ENCODE measurements at places on chromosomes 4 and X.
A peak's percentile ranks its signal among the peaks of the same experiment; 100 is the strongest.

GRCh38 chr4:118821590-118822293 lies 14.2 kb downstream of the SEC24D start:
- no peak for DNase-seq

GRCh38 chr4:113908829-113909228 lies 70.6 kb downstream of the ARSJ start:
- no peak for DNase-seq

- DNase-seq = no peak
Observed at GRCh38 chr4:142818476-142818875, 27.6 kb downstream of the INPP4B start.

DNA sequence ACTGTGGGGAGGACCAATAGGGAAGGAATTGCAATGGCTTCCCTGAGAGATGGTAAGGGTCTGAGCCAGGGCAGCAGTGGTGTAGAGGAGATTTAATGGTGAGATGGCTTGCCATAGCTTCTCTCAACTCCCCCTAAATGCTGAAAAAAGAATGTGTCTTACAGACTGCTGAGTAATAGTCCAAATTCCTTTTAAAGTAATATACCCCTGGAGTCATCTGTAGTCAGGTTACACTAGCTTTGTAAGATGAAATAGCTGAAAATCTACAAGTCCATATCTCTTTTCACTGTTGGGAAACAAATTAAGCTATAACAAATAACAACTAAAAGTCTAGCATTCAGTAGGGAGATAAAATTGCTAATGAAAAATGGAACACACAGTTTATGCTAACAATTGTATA lies 33.5 kb downstream of the MAPK10 start:
- no peak for DNase-seq

DNA sequence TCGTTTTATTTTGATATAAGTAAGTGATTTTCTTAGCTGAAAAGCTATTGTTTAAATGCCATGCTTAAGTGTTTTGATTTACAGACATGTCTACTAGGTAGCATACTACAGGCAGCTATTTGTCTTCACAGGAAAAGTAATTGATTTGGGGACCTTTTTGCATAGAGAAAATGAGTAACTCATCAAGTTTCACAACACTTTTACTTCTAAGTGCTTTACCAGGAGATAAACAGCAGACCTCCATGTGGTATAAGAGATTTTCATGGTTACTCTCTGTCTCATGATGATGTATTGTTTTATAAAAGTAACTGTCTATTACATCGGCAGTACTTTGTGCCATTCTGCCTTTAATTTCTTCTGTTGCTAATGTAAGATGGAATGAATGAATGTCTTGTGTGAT lies 28.7 kb downstream of the RBPJ start:
- DNase-seq = no peak

GRCh38 chr4:3871181-3871852 lies 105.1 kb downstream of the ADRA2C start:
- no peak for DNase-seq

DNA sequence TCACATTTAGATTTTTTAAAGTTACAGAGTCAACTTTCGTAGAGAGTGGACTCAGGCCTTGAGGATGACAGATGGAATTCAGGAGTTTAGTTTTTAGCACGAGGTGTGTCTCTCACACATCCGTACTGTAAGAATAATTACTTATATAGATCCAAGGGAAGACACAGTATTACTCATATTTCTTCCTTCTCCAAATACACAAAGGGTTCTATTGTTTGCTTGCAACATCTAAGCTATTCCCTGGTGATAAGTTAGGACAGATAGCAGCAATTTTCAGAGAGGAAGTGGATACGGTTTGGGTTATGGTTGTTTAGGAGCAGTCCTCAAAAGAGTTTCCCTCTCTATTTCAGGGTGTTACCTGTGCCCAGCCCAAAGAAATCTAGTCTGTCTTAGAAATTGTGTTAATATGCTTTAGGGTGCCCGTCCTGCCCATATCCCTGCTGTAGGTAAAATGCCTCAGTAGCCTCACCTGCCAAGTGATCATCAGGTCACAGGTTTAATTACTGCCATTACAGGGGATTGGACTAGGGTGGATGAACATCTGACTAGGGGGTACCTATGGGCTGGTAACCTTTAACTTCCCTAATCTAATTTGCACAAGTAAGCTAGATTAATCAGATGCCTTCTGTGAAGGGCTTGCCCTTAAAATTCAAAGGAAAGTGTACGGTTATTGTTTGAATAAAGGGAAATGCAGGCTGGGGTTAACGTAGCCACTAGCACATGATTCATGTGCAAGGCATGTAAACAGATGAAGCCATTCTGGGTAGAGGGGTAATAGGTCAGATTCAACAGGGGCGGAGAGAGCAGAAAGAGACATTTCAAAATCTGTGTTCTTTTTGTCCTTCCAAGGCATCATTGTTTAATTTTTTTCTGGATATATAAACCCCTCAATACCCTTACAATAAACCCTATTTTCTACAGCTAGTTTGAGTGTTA lies 8.7 kb upstream of the PPP3CA start:
- peak; percentile 63 for DNase-seq

DNA sequence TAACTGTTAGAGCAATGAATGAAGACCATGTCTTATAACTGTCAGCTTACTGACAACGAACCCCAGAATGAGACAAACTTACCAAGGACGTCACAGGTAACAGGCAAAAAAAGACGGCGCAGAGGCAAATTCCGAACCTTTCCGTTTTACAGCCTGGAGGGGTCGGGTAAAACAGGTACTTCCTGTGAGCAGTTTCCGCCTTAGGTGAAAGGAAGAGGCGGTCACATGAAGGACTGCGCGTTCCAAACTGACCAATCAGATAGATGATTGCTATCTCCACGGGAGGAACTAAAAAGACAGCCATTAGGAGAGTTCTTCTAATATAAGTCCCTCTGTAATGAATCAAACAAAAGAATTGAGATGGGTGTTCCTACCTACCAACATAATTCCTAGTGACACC lies at the start of gene COX7B2:
Gene COX7B2 (minus strand): TSS at position 168 of the 400 bp plus-strand sequence. CDS start 174,053 bp downstream, outside the sequence.
- no peak for DNase-seq

GRCh38 chr4:40316333-40316781 lies 18.8 kb upstream of the CHRNA9 start:
- DNase-seq = peak; percentile 41

DNA sequence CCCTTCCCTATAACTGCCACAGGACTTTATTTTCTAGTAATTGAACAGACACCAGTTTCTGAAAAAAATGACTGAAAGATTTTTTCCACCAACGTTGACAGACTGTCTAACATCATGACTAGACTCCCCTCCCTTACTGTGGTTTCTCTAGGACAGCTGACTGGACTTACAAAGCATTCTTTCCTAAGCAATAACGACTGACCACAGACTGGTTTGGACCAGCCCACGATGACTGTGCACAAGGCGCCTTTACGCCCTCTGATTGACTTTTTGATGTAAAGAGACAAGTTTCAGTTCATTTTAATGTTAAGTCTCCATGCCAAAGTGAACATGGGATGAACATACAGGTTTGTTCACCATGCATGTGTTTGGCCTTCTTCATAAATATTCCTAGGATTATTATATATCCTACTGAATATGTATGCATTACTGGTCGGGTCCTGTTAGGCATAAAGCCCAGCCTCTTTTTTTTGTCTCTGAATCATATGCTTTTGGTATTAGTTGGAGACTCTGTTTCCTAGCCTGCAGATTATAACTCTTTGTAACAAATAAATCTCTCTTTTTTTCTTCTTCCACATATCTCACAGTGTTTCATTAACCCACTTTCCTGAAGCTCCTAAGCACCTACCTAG lies 50.5 kb upstream of the UGT2B4 start:
- no peak for DNase-seq

GRCh38 chrX:8820910-8821527 lies 19.8 kb upstream of the FAM9A start:
- no peak for DNase-seq

DNA sequence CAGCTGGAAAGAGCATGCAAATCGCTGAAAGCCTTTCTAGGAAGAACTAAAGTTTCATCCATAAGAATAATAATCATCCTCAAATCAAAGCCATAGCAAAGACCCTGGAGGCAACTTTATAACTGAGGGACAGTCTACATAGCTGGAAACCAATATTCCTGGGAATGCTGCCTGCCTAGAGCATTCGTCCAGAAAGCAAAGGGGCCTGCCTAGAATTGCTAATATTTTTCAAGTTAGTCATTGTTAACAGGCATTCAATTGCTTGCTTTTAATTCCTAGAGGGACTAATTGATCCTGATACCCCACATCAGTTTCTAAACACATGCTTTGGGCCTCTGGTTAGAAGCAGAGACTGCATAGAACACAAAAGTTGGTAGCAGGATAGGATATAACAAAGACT lies 4.2 kb upstream of the PPARGC1A start:
- DNase-seq = no peak

- DNase-seq = no peak
Observed at GRCh38 chr4:151931563-151931962, 170.8 kb upstream of the GATB start.

DNA sequence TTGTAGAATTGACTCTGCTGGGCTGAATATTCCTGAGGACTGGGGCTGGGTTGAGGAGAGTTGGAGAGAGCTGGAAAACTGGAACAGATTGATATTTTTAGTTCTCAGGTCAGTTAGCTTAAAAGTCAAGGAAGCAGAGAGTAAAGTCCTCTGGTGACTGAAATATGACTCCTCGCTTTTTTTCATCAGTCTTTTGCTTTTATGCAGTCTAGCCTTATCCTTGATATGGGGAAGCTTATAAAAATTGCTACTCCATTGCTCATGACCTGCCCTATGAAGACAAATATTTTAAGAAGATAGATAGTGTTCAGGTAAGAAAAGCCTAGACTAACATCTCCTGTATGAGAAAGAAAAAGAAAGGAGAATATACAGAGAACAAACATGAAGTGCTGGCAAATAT lies 152.7 kb downstream of the C4orf33 start:
- DNase-seq = no peak

DNA sequence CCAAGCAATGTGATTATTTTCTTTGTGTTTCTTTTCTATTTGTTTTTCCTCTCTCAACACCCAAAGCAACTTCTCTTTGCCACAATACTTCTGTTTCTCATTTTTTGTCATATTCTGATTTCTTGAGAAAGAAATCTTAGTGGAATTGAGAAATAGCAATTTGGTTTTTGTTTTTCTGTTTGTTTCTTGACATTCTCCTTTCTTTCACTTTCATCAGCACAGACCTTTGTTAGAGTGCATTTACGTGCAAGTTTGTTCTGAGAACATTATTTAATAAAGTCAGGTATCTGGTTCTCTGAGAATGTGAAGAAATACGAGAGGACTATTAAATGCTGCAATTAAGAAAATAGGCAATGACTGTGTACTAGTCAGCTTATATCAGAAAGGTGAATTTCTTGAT lies 608.1 kb upstream of the AADAT start:
- DNase-seq = no peak

DNA sequence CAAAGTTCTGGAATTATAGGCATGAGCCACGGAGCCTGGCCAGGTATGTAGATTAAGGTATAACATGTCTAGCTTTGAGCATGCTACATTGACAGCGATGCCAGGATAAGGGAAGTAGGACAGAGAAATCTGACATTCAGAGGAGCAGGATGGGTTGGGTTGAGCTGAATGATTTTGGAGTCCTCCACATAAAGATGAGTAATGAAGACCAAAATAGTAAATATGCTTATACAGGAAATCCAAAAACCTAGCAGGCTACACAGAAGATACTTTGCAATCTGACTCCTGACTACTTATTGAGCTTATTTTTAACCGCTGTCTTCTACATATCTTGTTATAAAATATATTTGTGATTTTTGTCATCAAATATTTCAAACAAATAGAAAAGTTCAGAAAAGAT lies 69.7 kb downstream of the PDGFC start:
- peak; percentile 9 for DNase-seq

DNA sequence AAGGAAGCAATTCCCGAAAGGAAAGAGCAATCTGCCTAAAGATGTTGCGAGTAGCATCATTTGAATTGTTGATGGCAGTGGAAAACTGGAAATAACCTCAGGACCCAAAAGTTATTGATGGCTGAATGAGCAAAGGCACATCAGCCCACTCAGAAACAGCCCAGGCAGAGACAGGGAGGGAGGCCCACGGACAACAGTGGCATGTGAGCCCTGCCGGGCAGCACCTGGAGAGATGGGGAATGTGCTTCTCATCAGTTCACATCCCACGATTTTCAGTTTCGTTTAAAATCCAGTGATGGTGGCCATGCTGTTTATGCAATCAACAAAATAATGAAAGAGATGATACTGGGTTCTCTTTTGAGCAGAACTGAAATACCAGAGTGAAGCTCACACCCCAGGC lies 80.0 kb downstream of the JAKMIP1 start:
- no peak for DNase-seq

GRCh38 chr4:118265312-118266144 lies 87.3 kb downstream of the PRSS12 start:
- DNase-seq = no peak

DNA sequence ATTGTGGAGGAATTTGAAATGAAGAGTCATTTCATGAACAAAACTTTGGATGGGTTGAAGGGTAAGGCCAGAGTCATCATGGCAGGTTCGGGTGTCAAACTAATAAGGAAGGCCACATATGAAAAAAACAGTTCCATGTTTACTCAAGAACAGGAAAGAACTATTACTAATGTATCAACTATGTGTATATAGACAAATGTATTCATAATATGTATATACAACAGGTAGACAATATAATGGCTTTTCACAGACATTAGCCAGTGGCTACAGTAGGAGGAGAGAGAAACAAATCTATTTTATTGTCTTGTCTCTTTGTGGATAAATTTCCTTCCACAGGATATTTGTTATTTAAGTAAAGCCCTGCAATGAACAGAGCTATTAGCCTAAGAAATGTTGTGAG lies 101.1 kb downstream of the CBLL2 start:
- DNase-seq = no peak

- peak; percentile 5 for DNase-seq
Observed at GRCh38 chrX:106404512-106404911, 207.3 kb upstream of the RADX start.

DNA sequence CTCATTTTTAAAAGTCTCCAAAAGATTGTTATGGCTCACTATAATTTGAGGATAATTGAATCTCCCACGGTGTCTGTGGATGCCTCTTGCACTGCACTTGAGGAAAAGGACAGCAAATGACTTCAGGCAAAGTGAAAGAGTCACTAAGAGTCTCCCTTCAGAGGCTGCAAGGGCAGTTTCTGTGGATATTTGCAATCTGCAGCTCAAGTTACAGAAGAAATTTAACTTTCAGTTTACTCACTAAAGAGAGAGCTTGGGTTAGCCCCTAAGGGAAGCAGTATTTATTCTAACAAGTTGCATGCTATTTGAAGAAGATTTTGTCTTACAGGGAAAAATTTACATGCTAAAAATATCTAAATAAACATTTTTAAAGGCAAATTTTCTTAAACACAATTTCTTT lies 912.0 kb upstream of the TENM3 start:
- DNase-seq = no peak

DNA sequence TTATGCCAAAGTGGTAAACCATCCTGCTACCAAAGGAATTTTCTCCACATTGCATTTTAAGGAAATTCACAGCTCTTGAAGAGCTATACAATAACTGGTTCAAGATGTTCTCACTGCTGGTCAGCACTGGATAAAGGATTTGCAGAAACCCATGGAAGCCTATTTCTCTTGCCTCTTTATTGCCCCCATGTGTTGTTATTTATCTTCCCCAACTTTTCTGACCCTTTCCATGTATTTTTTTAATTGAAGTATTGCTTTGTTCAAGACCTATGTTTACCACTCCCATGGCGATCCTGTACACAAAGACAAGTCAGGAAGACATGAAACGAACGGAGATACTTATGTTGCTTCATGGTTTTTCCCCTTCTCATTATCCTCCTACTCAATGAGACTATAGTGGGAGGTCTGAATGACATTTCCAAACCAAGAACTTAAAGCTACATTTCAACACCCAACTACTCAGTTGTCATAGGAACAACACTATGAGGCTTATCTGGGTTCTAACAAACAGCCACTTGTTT lies 566.4 kb upstream of the DIPK2B start:
- no peak for DNase-seq
